ENCODE measurements at places on chromosomes 1 and 21. TPM values are rescaled to one million over a fixed set of nuclear protein-coding genes. Genes with fewer than 3 reads are reported as not detected.

- no peak for DNase-seq
These were observed 104.6 kb downstream of the PLXNA2 start for GRCh38 chr1:208139434-208140045.

The STUM gene
- not detected for total RNA-seq

- no peak for DNase-seq
These were observed 42.3 kb downstream of the DUSP10 start for GRCh38 chr1:221699577-221699976.

- no peak for DNase-seq
These were observed 135.4 kb upstream of the BACE2 start for GRCh38 chr21:41032541-41032940.

The TNFRSF4 gene
- 142 TPM for total RNA-seq

The LCE1F gene
- not detected for total RNA-seq

DNA sequence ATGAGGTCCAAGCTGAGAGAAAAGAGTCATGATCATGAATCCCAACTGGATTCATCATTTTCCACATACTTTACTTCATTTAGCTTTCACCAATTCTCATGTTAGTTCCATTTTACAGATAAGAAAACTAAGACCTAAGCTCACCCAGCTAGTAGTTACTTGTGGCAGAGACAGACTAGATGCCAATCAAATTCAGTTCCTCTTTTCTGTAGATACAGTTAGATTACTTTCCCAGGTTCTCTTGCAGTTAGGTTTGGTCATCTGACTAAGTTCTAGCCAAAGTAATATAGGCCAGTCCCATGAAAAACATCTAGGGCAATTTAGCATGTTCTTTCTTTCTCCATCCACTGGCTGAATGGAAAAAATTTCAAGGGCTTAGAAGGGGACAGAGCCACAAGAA is 8.9 kb upstream of the KCND3 start:
- no peak for DNase-seq

DNA sequence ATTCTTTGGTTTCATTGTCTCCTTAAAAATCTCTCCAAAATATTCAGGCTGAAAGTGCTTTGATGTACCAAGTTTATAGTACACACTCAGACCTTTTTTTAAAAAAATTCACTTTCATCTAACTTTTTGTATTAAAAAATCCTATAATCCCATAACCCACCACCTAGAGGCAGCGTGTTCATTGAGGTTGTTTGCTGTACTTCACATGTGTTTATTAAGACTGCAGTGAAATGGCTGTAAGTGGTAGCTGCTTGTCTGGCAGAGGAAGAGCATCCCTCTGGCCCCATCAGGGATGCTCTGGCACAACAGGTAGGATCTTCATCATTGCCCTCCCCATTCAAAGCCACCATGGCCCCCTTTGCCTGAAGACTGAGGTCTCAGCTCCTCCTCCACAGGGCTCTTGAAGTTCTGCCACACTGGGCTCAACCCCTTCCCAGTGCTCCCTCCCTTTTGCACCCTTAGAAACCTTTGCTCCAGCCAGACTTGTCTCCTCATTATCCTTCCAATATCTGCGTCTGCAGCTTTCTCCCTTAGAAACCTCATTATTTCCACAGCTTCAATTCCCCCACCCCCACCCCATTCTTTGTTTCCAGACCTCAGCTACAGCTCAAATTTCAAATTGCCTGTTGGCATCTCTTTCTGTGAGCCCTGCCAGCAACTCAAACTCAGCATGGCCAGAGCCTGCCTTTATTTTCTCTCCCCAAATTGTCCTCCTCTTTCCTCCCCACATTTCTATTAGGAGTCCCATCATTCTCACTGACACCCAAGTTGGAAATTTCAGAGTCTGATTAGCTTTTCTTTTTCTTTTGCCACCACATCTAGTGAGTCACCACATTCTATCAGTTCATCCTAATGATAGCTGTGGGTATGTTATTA is 369.6 kb upstream of the USP24 start:
- DNase-seq: no peak

The PDZK1 gene
- not detected for total RNA-seq

DNA sequence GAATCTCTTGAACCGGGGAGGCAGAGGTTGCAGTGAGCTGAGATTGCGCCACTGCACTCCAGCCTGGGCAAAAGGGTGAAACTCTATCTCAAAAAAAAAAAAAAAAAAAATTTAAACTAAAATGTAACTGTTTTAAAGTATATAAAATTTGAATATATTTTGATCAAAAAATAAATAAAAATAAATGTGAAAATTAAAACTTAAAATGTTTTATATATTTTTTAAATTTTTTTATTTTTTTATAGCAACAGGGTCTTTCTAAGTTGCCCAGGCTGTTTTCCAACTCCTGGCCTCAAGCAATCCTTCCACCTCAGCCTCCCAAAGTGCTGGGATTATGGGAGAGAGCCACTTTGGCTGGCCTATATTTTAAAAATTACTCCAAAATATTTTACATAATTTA is 15.2 kb upstream of the FAM76A start:
- DNase-seq: no peak
